ENCODE measurements at places on chromosomes 12 and 14. TPM values are rescaled to one million over a fixed set of nuclear protein-coding genes. Genes with fewer than 3 reads are reported as not detected.

Gene ZNF385A
- 2.6 TPM for total RNA-seq

Gene MBIP
- 11.6 TPM for total RNA-seq

Gene KRT83
- not detected for total RNA-seq

Gene L2HGDH
- 4.6 TPM for total RNA-seq

Gene PPP1R1A
- not detected for total RNA-seq

Gene SPIC
- not detected for total RNA-seq

Gene B4GALNT3
- total RNA-seq, result 0.23 TPM

Gene CPNE6
- not detected for total RNA-seq

Gene PLXNC1
- 2.3 TPM for total RNA-seq

Gene ITPK1
- total RNA-seq, result 9.8 TPM
